ENCODE measurements at places on chromosomes 12 and 14.

DNA sequence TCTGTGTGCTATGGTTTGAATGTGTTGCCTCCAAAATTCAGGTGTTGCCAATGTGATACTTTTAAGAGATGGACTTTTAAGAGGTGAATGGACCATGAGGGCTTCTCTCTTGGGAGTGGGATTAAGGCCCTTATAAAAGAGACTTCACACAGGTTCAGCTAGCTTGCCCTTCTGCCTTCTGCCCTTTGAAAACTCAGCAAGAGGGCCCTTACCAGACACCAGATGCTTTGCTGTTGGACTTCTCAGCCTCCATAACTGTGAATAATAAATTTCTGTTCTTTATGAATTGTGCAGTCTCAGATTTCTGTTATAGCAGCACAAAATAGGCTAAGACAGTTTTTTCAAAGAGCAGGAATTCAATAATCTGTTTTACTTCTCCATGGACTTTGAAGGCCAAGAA is 86.1 kb downstream of the DIP2B start:
- no peak for DNase-seq

- DNase-seq, result no peak
These were observed 134.8 kb downstream of the CCDC59 start for GRCh38 chr12:82223426-82223825.

DNA sequence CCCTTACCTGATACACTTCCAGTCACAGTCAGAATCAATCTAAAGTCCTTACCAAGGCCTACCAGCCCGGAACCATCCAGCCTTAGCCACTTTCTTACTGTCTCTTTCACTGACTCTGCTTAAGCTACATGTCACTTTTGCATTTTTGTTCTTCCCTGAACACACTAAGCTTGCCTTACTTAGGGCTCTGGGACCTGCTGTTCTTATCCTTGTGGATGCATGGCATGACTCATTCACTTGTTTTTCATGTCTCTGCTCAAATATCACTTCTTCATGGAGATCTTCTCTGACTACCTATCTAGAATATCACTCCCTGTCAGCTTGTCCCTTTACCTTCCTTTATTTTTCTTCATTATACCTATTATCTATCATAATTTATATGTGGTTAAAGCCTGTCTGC is 65.6 kb upstream of the ZDHHC17 start:
- DNase-seq, result no peak

- DNase-seq, result no peak
These were observed 183.0 kb downstream of the ERC1 start for GRCh38 chr12:1173781-1174617.

All from breast epithelium (tissue), 4 donors.